Fibroblast of gingiva (primary cell): ENCODE measurements at places on chromosomes 1 and 21.

DNA sequence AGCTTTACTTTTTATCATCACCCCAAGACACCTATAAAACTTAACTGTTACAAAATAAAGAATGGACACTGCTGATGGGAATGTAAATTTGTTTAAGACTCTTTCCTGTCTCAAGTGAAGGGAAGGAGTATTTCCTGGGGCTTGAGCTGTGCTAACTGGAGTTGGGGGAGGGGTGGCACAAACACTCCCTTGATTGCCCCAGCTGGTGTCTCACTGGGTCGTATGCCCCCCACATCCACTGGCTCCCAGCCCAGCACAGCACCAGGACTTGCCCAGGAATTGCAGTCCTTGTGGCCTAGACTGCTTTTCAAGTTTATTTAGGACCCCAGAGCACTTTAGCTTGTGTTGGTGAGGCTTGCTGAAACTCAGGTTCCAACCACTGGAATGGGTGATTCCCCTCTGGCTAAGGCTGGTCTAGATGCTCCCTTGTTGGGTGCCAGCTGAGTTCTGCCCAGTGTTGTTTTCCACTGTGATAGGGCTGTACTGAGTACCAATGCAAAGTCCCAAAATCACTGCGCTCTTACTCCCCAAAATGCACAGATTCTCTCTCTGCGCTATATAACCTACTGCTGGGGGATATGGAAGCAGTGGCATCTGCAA lies 49.1 kb upstream of the DR1 start:
- no peak for DNase-seq

DNA sequence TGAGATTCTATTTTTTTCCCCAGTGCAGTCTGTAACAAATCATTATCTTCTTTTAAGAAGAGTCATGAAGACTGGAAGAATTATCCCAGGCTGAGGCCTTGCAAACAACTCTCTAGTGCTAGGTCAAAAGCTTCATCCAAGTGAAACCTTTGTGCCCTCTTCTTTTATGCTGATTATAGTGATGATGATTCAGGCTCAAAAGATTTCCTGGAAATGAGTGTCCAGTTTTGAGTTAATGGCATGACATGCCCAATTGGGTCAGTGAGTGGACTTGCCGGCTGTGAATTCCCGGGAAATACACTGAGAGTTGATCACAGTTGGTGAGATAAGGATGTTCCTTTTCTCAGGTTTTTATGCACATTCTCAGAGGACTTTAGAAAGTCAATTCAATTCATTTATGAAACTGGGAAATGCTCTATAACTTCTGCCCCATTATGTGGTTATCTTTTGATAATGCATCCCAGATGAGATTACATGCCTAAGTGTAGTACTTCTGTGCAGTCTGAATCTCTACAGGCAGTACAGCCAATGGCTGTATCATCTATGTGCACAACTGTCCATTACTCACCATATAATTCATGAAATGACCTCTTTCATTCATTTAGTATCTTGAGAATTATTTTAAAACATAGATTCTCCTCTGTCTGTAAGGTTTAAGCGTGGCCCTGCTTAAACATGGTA lies 66.2 kb downstream of the S1PR1 start:
- no peak for DNase-seq

DNA sequence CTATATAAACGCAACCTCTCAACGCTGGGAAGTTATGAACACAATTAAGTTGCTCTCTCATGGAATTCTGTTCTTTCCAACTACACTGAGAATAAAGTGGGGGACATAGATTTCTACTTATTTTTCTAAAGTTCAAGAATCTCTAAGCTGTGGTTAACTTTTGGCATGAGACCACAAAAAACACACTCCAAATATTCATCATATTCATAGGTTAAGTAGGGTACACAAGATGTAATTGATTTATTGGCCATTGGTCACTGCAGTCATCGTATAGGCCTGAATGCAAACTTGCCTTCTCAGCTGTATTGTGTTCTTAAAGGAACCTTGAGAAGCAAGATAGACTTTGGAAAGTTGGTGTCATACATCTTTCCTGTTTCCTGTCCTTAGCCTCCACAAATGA lies 40.3 kb downstream of the PRRX1 start:
- no peak for DNase-seq

GRCh38 chr1:7456722-7457082 lies 314.4 kb upstream of the VAMP3 start:
- no peak for DNase-seq
